ENCODE measurements at places on chromosomes 2 and 18.

GRCh38 chr2:234995332-234996068 is 43.7 kb downstream of the SH3BP4 start:
- no peak for DNase-seq

- DNase-seq, result no peak
Measured at GRCh38 chr2:223936862-223937326, 8.2 kb downstream of the WDFY1 start.

- DNase-seq, result no peak
Measured at GRCh38 chr18:34028324-34028723, 196.4 kb downstream of the NOL4 start.

DNA sequence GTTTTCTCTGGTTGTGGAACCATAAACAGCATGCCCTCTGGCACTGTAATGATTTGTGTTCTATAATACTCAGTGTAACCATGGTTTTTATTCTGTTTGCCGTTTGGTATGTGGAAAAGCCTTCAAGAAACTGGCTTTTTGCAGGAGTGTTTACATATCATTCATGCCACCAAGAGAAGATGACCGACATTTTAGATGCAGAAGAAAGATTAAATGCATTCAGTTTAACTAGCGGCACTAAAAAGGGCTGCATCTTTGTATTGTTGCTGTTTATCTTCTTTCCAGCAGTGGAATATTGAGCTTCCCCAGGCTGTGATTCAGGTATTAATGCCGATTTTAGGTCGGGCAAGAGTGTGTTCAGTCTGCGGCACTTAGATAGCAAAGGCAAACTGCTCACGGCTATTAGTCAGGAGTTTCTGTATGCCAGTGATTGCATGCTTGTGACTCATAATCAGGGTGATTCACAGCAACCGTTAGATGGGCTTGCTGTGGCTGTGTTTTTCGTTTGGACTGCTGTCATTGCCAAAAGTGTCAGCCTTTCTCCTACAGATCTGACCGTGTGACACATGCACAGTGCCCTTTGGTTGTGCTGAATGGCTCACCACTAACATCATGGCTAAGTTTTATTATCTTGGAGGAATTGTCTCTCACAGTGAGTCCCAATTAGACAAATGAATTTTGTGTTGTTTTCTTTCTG is 479.7 kb downstream of the PARD3B start:
- DNase-seq, result no peak

- DNase-seq, result no peak
Measured at GRCh38 chr2:206981086-206981674, 41.9 kb downstream of the CPO start.

DNA sequence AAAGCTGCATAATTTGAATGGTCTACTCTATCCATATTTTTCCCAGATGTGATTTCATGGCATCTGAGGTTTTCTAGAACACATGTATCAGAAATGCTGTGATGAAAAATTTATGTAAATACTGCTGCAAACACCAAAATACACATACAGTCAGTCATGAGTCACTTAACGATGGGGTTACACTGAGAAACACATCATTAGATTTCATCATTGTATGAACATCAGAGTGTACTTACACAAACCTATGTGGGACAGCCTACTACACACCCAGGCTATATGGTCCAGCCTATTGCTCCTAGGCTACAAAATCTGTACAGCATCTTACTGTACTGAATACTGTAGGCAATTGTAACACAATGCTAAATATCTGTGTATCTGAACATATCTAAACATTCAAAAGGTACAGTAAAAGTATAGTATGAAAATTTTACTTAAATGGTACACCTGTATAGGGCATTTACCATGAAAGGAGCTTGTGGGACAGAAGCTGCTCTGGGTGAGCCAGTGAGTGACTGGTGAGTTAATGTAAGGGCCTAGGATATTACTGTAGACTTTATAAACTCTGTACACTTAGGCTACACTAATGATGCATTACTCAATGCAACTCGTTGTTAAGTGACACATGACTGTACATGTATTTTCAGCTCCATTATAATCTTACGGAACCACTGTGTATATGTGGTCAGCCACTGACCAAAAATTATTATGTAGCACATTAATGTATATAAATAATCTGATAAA is 33.5 kb downstream of the PNO1 start:
- no peak for DNase-seq

- DNase-seq, result no peak
Measured at GRCh38 chr2:28796620-28797019, 14.0 kb upstream of the SPDYA start.

- DNase-seq, result no peak
Measured at GRCh38 chr2:48587560-48587959, 30.1 kb upstream of the GTF2A1L start.

GRCh38 chr2:79980116-79980515 is 324.4 kb downstream of the LRRTM1 start:
- DNase-seq, result no peak

- no peak for DNase-seq
Measured at GRCh38 chr2:187461294-187462261, 13.5 kb upstream of the CALCRL start.

DNA sequence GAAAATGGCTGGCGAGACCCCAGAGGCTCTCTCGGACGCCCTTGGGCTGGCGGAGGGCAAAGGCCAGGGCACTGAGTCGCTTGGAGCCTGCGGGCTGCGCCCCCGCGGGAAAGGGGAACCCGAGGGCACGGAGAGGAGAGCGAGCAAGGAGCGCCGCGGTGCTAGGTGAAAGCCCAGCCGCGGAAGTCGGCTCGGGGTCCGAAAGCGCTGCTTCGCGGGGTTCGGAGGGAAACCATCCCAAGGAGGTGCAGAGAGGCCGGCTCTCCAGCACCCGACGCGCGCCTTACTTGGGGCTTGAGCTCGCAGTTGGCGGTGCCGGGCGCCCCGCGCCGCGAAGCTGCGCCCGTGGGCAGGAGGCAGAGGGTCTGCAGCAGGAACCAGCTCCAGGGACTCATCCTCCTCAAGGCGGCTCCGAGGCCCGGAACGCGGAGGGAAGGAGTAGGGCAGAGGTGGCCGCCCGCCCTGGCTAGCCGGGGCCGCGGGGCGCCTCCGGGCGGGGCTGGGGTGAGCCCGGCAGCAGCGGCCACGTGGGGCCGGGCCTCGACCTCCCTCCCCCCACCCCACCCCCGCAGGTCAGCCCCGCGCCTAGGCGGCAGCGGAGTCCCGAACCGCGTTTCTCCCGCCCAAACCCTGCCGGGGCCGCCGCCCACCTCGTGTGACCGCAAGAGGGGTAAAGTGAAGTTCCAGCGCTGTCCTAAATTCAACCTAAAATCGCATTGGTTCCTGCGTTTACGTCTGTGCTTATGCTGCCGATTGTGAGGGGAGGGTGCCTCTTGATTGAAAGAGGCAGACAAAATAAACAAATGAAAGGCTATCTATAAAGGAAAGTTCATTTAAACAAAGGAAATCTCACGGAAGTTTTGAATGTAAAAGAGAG is at the start of gene TRABD2A:
Gene TRABD2A, minus strand, starts transcription at position 440 of the 877 bp plus-strand sequence. Its CDS starts 45 bp downstream, at position 395.
- DNase-seq, result no peak

GRCh38 chr18:26471027-26471426 is 77.3 kb downstream of the KCTD1 start:
- DNase-seq, result no peak

GRCh38 chr2:238910751-238911351 is 63.0 kb downstream of the TWIST2 start:
- DNase-seq, result no peak

DNA sequence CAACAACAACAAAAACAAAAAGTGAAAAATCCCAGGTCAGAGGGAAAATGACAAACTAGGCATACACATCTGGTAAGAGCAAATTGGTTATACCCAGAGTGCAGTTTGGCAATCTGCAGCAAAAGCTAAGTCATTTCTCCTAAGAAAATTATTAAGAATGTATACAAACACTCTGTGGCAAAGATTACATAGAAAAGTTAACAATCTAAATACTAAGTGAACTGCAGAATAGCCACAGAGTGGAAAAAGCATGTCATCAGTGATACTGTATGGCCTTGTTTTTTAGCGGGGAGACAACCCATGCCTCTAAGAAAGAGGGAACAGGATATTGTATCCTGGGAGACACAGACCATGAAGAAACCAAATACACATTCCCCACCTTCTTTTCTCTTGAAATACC is 136.0 kb upstream of the ITGB6 start:
- no peak for DNase-seq

- no peak for DNase-seq
Measured at GRCh38 chr2:131580187-131580586, 52.5 kb downstream of the CCDC74A start.

DNA sequence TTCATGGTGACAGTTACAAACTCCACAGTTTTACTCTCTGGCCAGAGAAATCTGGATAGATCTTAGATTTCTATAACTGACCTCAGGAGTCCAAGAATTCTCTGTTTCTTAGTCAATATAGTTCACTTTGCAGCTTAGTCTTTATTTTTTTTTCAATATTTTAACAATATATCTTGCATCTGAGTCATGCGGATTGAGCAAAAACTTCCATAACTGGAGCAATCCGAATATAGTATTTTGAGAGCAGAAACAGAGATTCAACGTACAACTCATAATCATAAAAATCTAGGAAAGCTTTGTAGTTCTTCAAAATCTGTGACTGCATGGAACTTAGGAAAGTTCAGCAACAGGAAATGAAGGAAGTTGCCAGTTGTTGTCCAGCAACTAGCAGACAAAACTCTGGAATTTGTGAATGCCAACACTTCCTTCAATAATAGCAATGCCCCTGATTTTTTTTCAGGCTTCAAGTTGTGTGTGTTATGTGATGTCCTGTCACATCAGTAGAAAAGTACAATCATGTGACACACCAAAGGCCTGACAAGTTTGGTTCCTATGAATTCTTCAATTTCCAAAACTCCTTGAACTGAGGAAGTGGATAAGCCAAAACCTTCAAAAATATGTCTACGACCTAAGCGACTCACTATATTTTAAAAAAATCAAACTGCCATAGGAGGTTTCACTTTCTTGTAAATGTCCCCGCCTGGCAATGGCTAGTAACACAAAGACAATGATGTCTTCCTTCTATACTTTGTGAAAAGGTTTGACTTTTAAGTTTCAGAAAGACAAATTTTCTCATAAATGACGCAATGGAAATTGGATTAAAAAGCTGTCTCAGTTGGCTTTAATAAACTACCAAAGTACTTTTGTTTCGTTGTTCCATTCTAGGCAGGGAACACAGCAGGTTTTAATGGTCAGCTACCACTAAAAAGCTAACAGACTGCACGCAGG is 510.6 kb downstream of the ERBB4 start:
- no peak for DNase-seq

DNA sequence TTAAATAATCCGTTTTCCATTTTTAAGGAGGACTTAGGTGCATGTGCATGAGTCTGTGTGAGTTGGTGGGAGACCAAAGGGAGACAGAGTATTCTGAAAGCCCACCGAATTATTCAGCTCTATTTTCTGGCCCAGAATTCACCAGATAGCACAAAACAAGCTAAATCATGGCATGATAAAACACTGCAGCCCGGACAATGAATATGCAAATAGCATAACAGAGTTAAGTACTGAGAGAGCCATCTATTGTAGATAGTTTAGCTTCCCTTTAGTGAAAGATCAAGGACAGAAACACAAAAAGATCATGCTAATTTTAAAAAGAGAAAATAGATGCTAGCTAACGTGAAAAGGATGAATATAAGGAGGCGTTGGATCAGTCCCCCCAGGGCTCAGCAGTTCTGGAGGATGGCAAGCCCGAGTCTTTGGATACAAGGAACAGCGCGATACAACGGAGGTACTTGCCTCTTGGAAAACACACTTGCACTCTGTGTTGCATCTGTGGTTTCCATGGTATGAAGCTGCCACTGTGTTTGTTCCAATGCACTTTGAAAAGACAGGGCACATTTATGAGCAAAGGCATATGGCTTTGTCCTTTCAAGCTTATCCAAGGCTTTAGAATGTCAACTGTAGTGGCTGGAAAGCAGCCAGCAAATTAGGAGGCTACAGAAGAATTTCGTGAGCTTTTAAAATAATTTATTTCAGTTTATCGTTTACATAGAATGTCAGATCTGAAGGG is 119.9 kb downstream of the LYPD1 start:
- DNase-seq, result no peak

DNA sequence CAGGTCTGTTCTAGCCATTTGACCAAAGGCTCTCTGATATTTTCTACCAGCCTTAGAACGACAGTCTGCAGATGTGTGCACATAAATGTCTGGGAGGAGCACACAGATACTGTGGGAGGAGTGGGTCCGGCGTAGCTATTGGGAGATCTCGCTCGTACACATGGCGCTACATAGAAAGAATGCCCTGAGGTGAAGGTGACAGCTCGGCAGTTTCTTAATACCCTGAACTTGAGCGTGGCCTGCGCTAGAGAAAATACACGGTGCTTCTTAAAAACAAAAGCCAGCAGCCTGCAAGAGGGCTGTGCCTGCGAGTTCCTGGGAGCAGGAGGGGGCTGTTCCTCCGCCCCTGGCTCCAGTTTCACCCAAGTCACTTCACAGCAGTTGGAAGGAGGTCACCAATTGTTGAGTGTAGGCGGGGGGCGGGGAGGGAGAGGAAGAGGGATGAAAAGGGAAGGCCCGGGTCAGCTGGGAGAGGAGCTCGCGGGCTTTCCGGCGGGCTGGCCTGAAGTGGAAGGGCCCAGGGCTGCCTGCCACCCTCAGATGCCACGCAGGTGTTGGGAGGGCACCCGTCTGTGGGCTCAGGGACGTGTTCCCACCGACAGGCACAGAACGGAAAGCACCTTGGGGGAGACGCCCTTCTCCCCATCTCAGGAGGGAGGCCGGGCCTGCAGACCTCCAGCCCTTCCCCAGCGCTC is 124.7 kb upstream of the ZNF516 start:
- DNase-seq, result no peak

GRCh38 chr2:34365932-34366331 is 766.8 kb upstream of the FAM98A start:
- no peak for DNase-seq

- DNase-seq, result no peak
Measured at GRCh38 chr2:60497500-60497899, 56.0 kb downstream of the BCL11A start.

GRCh38 chr18:48847807-48848486 is 102.8 kb downstream of the SMAD7 start:
- DNase-seq, result no peak

DNA sequence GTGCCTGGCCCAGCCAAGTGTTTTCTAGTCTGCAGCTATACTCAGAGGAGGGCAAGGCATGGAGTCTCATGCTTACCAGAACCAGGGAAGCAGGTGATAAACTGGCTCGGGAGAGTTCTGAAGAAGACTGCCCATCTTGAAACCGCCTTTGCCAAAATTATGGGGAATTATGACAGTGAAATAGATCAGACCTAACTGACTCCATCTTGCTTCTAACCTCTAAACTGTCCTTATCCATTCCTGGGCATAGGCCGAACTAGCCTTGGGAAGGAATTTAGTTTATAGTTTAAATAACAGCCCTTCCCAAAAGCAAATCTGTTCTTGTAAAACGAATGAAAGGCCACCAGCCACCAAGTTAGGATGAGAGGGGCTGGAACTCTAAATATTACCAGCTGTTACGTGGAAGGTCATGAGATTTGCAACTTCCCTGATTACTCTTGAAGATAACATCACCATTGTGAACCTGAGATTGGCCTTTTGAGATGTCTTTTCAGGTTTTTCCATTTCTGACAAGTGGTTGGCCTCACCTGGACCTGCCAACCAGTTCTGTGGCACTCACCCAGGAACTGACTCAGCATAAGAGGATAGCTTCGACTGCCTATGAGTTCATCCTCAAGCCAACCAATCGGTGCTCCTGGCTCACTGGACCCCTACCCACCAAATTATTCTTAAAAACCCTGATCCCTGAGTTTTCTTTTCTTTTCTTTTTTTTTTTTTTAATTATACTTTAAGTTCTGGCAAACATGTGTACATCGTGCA is 23.4 kb downstream of the CHCHD5 start:
- DNase-seq, result no peak

Data from right renal cortex interstitium (tissue), 3 donors.